Stimulated activated naive B cell treated with anti-CD40 and anti-IgM and Interleukin-4, amounts not matched to agents 10 μg/mL and 1 μg/mL and 100 μg/mL, for 72 hours (primary cell): ENCODE measurements at places on chromosomes 2 and 18.

DNA sequence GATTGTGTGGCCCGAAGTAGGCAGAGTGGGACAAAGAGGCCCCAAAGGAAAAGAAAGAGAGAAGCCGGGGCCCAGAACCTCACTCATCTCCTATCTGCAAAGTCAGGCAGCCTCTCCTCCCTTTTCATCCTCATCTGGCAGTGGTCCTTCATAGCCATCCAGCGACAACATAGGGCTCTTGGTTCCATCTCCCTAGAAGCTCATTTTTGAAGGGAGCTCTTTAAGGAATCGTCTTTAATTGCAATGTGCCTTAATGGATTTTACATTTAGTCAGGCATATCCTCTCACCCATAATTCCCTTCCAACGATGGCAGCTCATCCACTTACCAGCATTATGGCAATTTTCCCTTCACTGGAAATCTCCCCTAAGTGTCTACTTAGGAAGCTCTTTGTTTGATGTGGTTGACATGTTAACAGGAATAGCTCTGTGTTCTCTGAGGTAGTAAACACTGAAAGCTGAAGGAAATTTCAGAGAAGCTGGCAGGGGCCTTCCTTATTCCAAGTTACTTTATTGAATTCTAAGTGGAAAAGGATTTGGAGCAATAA lies 780.6 kb downstream of the TSN start:
- DNase-seq: no peak

DNA sequence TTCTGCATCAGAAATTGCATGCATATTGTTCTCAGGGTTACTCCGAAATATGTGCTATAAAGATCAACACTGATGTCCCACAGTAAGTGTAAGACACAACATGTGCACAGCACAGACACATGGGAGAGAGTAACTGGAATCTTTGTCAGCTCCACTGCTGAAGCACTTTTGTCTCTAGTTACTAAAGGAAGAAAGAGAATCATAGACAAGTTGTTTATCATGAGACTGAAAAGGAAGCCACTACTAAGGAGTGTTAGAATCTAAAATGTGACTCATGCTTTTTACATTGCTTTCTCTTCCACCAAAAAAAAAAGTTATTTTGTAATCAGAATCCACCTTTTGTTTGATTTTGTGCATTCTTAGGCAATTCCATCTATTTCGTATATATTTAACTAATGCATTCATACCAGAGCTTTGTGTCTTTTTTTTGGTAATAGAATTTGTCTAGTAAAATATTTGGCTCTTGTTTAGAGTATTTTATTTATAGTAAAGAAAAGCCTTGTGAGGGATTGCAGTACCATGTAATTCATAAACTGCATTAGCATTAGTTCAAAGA lies 502.4 kb downstream of the FBXO15 start:
- DNase-seq: no peak

DNA sequence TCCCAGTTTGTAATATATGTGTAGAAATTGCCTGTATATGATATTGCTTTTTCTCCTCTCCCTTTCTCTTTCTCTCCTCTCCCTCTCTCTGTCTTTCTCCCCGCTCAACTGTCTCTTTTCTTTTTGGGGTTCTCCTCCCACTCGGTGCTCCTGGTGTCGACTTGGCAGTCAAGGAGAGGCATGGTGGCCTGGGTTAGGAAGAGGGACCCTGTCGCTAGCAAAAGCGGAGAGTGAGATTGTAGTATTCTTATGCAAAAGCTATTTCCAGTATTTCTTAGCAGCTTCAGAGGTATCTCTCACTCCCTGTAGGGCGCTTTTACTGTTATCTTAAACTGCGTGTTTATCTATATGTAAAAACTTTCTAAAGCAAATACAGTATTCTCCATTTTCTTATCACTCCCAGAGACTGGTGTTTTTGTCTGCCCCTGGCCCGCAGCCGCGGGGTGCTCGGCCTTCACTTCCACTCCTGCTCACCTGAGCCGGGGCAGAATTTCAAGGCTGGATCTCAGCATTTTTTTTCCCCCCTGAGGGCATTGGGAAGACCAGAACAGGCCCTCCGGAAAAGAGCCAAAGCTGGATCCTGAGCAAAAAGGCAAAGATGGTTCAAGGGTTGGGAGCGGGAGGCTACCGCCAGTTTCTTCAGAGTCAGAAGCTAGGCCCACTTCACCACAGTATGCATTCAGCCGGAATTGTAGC lies 4.3 kb downstream of the SIX3 start:
- DNase-seq: no peak

GRCh38 chr2:176174382-176174823 lies 14.1 kb upstream of the HOXD1 start:
- no peak for DNase-seq

- no peak for DNase-seq
Measured at GRCh38 chr18:61924550-61924949, 31.7 kb upstream of the RNF152 start.

DNA sequence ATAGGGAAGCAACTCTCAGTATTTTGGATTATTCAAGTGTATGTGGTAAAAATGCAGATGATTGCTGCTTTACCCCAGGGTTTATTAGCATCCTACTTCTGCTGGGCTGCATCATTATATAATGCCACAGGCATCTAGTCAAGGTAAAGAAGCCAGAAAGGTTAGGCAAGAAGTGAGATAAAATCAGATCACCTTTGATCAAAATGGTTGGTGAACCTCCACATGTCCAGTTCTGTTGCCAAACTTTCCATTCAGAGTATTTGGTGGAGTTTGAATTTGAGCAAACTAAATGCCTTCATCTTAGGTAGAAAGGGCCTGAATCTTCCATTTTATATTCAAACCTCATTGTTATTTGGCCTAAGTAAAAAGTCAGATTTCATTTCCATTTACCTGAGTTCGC lies 29.7 kb upstream of the NOSTRIN start:
- DNase-seq: no peak

GRCh38 chr2:10956006-10956790 lies 44.5 kb downstream of the KCNF1 start:
- no peak for DNase-seq

- no peak for DNase-seq
Measured at GRCh38 chr2:10549195-10549594, 101.1 kb upstream of the ODC1 start.

DNA sequence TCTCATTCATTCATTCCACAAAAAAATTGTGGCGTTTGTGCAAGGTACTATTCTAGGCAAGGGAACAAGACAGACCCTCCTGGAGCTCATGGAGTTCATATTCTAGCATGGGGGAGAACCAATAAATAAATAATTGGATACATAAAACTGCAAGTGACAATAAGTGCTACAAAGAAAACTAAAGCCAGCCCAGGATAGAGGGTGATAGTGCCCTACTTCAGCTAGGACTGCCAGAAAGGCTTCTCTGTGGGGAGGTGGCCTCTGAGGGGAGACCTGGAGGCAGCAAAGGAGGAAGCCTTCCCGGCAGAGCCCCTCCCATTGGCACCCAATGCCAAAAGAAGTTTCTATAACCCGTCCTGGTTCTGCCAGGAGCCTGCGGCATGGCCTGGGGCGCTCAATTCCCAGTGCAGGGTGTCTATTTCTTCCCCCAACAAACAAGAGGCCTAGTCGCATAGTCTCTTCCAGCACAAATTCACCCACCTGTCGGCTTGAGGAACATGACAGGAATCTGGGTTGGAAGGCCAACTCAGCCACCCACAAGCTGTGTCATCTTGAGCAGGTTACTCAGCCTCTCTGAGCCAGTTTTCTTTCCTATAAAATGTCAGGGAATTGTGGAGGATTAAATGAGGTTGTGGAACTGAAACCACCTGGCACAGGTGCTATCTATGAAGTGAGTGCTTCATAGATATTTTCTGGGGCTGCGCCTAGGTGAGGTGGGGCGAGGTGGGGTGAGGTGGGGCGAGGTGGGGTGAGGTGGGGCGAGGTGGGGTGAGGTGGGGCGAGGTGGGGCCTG lies 94.3 kb downstream of the ZFP36L2 start:
- no peak for DNase-seq

DNA sequence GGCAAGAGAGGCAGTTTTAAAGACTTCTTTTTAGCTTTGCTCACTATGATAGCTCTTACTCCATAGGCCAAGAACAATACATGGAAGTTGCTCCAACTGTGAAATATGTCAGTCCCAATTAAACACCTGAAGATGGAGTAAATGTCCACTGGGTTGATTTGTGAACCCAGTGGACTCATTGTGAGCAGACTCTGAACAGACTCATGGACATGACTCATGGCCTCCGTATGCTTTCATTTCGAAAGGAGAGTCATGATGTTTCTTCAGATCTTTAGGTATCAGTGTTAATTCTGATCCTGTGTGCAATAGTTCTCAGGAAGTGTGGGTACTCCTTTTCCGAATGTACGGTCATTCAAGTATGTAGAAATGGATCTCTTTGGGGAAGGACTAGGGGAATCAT lies 5.4 kb upstream of the CWC22 start:
- no peak for DNase-seq

DNA sequence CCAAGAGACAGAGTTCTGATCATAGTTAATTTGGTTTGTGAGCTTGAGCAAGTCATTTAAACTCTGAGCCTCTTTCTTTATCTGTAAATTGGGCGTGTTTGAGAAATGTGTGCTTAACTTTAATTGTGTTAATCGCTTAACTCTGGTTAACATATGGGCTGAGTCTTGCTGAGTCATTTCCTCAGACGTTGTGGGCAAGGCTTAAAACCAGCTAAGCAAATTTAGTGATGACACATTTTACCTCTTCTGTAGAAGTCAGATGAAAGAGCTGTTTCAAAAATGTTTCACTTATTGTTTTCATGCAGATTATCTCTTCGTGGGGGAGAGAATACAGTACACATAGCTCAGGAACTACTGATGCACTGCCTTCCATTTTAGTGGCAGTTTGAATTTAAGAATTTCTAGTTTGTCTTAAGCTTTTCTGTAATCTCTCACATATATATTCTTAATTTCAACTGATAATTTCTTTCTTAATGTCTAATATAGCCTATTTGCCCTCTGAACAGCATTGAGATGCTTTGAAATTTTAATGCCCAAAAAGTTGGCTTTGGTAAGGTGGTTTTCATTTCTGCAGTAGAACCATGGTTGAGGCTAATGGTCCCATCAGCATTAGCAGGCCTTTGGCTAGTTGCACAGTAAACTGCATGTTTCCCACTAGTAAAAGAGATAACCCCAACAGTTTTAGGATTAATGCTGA lies 34.9 kb downstream of the RAB10 start:
- DNase-seq: no peak

DNA sequence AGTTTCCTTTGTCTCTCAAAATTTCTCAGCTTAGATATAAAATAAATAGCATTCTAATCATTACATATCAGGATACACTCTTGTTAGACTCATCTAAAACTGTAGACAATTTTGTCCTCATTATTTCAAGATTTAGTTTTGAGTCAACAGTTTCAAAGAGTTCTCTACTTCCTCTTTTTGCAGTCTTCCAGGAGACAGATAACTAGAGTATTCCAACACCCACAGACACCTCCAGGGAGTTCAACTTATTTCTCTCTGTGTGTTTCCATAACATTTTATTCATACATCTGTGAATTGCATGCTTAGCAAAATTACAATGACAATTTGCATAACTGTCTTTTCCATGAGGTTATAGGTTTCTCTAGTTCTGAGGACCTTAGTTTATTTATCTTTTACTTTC lies 166.6 kb upstream of the HNMT start:
- DNase-seq: no peak

GRCh38 chr2:238942726-238943300 lies 94.9 kb downstream of the TWIST2 start:
- no peak for DNase-seq

GRCh38 chr18:8763611-8764010 lies 58.3 kb downstream of the MTCL1 start:
- DNase-seq: no peak

DNA sequence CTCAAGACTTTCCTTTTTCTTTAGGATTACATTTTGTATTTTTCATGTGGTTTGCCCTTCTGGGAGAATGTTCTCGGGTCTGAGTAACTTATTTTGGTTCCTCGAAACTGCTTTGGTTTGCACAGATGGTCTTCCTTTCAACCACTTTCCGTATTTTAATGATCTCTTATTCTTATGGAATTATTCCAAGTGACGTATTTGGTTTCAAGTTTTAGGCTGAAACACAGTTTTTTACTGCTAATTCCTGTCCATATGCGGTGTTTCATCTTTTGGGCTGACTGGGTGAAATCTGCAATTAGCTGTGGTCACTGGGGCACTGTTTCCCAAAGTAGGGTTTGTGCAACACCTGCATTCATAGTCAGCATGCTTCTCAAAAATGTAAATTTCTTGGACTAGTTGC lies 122.7 kb downstream of the CAPN13 start:
- DNase-seq: no peak

- no peak for DNase-seq
Measured at GRCh38 chr2:120424274-120424796, 78.4 kb downstream of the INHBB start.

- no peak for DNase-seq
Measured at GRCh38 chr2:15557887-15558311, 3.2 kb downstream of the NBAS start.

- DNase-seq: no peak
Measured at GRCh38 chr2:199778655-199779054, 72.3 kb downstream of the FTCDNL1 start.

DNA sequence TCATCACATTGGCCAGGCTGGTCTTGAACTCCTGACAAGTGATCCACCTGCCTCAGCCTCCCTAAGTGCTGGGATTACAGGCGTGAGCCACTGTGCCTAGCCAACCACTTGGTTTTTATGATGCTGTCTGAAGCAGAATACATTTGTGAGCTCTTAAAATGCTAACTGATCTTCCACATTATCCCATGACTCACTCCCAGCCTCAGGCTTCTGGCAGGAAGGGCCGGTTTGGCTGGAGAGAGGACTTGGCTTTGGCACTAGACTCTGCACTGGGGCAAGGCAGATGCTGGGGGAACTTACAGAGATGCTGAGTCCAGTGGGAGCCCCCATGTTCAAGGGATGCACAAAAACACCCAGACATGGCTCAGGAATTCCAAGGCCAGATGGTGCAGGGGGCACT lies 40.5 kb upstream of the SH3BP4 start:
- no peak for DNase-seq

DNA sequence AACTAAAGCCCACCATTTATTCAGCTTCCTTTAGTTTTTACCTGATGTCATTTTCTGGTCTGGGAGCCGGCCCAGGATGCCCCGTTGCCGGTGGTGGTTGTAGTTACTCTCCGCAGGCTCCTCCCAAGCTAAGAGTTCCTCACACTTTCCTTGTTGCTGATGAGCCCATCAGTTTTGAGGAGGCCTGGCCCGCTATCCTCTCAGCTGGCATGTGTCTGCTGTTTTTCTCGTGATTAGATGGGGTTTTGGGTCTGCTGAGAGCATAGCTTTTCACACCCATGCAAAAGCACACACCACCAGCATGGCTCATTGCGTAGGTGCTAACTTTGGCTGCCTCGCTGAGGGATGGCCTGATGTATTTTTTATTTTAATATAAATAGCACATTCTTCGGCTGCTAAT lies 72.1 kb downstream of the PSMG2 start:
- no peak for DNase-seq

DNA sequence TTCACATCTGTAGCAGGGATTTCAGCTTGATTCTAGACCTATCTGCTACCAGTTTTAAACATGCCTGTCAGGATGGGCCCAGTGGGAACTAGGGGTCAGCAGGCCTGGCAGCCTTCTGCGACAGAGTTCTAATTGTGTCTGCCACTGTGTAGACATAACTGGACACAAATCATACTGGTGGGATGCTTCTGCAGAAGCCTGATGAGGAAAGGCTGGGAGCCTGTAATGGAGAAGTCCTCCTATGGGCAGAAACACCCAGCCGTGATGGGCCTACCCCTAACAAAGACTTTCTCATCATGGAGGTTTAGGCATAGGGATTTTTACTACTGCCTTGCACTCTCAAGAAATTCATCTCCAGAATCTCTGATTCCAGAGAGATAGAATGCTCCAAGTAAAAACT lies 166.9 kb downstream of the PDE11A start:
- no peak for DNase-seq
